ENCODE measurements at places on chromosomes 4 and X. TPM values are rescaled to one million over a fixed set of nuclear protein-coding genes. Genes with fewer than 3 reads are reported as not detected.

- no peaks in the 10 kb centered on the region for H3K4me1 ChIP-seq
- H3K27ac ChIP-seq = no peak overlapping the region
- peak; percentile 29 for DNase-seq
- no peaks in the 10 kb centered on the region for H3K27me3 ChIP-seq
- H3K4me3 ChIP-seq = no peak overlapping the region
Observed at GRCh38 chr4:149715822-149716585, 99.6 kb downstream of the IQCM start.

DNA sequence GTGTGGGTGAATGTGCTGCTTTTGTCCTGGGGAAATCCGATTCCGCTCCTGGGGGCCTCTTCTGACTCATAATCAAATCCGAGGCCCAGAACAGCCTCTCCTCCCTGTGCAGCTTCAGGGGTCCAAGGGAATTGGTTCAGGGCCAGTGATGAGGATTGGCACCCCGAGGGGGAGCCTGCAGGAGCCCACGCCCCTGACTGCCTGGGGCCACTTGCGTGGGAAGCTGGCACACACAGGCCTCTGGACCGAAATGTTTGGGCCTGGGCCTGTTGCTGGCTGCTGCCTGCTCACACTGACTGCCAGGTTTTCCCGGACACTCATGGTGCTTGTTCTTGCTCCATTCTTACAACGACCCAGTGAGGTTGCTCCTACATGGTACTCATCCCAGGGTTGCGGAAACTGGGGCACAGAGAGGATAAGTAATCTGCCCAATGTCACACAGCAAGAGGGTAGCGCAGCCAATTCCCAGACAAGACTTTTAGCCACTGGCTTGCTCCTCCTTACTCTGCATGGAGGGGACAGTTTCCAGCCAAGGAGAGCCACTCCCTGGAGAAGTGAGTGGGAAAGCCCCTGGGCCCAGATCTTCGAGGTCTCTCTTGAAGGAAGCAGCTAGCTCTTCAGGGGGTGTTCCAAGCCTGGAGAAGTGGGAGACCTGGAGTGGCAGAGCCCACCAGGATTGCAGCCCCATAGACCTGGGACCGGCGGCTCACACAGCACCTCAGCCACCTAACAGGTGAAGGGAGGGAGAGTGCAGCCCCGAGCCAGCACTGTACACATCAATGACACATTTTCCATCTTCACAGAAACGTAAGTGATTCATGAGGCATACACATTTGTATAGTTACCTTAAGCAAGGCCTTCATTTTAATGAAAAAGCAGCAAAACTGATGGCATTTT lies 20.3 kb downstream of the CFAP99 start:
- no peak for DNase-seq
- no peak overlapping the region for H3K4me3 ChIP-seq
- no peaks in the 10 kb centered on the region for H3K4me1 ChIP-seq
- no peak overlapping the region for H3K27ac ChIP-seq
- no peaks in the 10 kb centered on the region for H3K36me3 ChIP-seq

GRCh38 chr4:7382634-7383014 lies 52.1 kb downstream of the PSAPL1 start:
- H3K4me1 ChIP-seq = no peaks in the 10 kb centered on the region
- DNase-seq = peak; percentile 8
- H3K4me3 ChIP-seq = no peak overlapping the region

DNA sequence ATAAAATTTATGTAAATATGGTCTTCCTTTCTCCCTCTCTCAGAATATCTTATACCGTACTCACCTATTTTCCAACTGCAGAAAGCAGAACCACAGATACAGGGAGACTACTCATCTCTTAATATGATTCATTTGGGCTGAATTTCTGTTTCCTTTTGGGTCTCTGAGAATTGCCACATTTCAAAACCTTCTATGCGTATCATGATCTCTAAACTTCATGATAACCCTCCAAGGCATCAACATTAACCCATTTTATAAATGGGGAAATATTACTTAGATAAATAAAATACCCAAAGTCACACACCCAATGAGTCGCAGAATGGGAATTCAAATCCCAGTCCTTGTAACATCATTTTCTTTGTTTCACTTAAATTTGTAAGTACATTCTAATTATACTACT lies 16.6 kb upstream of the PRDM8 start:
- H3K4me1 ChIP-seq = no peaks in the 10 kb centered on the region
- H3K27me3 ChIP-seq = no peaks in the 10 kb centered on the region
- no peak overlapping the region for H3K4me3 ChIP-seq
- no peaks in the 10 kb centered on the region for H3K36me3 ChIP-seq
- no peak for DNase-seq

DNA sequence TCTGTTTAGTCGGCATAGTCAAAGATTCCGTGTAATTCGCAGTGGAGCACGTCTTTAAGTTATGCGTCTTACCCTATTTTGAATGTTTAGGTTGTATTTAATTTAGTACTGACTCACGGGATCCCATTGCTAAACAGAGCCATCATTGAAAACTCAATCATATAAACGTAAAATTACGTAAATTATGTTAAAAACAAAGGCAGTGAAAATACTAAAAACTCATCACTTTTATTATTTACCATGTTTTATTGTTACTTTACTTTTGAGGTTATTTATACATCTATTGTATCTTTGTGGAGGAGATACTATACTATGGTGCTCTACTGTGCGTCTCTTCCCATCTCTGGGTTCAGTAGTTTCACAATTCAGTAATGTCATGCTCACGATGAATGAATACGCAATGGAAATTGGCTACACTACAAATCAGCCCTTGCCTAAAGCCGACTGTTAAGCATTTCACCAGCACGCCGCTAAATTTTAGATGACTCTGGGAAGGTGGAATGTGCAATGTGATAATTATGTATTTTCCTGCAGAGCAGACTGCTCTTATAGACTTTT lies 944 bp downstream of the FUNDC2 start:
- no peak for DNase-seq
- H3K36me3 ChIP-seq = no peaks in the 10 kb centered on the region
- H3K27ac ChIP-seq = peak overlapping the region; percentile 69
- H3K27me3 ChIP-seq = no peaks in the 10 kb centered on the region
- H3K4me3 ChIP-seq = peak overlapping the region; percentile 49

- H3K4me1 ChIP-seq = no peaks in the 10 kb centered on the region
- H3K27ac ChIP-seq = no peak overlapping the region
- DNase-seq = no peak
- H3K27me3 ChIP-seq = no peaks in the 10 kb centered on the region
- no peak overlapping the region for H3K4me3 ChIP-seq
Observed at GRCh38 chr4:2689114-2689513, 67.0 kb downstream of the TNIP2 start.

GRCh38 chrX:27890611-27891010 lies 82.8 kb downstream of the MAGEB10 start:
- DNase-seq = no peak
- H3K4me3 ChIP-seq = no peak overlapping the region
- no peaks in the 10 kb centered on the region for H3K36me3 ChIP-seq

DNA sequence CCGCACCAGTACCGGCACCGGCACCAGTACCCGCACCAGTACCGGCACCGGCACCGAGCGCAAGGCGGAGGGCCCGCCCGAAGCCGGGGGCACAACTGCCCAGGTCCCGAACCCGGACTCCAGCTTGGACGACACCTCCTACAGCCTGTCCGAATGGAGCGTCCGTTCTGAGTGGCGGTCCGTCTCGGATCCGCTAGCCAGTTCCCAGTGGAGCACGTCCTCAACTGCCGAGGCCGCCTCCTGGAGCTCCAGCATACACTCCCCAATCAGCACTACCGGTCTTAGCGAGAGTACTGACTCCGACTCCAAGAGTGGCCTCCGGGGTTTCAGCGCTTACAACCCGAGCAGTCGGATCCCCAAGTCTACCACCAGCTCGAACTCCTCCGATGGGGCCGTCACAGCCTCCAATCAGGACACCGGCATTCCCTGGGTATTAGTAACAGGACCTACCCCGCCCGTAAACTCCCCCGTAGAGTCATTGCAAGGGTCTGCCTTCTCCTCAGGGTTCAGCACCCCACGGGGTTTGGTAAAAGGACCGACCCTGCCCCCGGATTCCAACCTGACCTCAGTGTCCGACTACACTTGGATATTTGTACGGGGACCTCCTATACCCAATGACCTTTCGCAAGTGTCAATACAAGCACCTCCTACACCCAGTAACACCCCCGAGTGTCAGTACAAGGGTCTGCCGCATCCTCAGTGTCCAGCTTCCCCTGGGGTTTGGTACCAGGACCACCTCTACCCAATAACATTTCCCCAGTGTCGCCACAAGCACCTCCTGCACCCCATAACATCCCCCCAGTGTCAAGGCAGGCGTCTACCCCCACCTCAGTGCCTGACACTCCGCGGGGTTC lies 721 bp upstream of the MAOA start:
- H3K27me3 ChIP-seq = no peaks in the 10 kb centered on the region
- peak; percentile 79 for DNase-seq
- no peaks in the 10 kb centered on the region for H3K36me3 ChIP-seq
- no peaks in the 10 kb centered on the region for H3K4me1 ChIP-seq
- no peak overlapping the region for H3K27ac ChIP-seq

DNA sequence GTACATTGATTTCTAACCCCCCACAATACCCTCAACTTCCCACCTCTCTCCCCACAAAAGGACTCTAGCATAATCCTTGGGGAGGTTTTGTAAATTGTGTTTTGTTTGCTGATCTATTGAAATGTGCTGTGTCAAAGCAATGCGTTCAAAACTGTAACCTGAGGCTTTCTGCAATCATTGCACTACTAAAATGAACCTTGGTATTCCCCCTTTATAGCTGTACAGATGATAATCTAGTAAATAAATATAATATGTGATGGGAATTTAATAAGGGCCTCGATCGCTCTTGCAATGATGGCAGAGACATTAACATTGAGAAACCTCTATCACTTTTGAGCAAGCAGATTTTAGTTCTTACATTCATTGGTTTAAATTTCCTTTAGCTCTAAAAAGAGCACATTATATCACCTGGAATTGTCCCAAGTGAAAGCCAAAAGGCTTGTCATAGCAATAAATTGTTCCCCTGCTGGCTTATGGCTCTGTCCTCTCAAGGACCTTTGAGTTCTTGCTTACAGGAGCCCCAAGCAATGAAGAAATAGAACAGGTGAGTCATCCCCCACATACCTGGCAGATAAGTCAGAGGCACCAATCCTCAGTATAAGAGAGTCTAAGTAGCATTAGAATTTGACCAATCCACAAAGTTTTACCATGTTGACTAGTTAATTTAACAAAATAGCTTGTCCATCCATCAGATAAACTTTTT lies 18.4 kb upstream of the ACE2 start:
- DNase-seq = no peak
- no peaks in the 10 kb centered on the region for H3K27me3 ChIP-seq
- H3K4me3 ChIP-seq = no peak overlapping the region
- H3K27ac ChIP-seq = no peak overlapping the region

GRCh38 chr4:98542011-98542410 lies 116.4 kb downstream of the TSPAN5 start:
- no peaks in the 10 kb centered on the region for H3K4me1 ChIP-seq
- H3K4me3 ChIP-seq = no peak overlapping the region
- no peaks in the 10 kb centered on the region for H3K27me3 ChIP-seq
- DNase-seq = no peak
- no peak overlapping the region for H3K27ac ChIP-seq

GRCh38 chrX:9871701-9872268 lies 85.6 kb downstream of the SHROOM2 start:
- no peak overlapping the region for H3K27ac ChIP-seq
- H3K27me3 ChIP-seq = no peaks in the 10 kb centered on the region
- no peaks in the 10 kb centered on the region for H3K4me1 ChIP-seq
- H3K4me3 ChIP-seq = no peak overlapping the region
- no peak for DNase-seq
- no peaks in the 10 kb centered on the region for H3K36me3 ChIP-seq

- no peak overlapping the region for H3K27ac ChIP-seq
- no peaks in the 10 kb centered on the region for H3K36me3 ChIP-seq
- DNase-seq = no peak
Observed at GRCh38 chr4:34293459-34293858, 1950.9 kb downstream of the ARAP2 start.

- no peak for DNase-seq
- H3K4me3 ChIP-seq = no peak overlapping the region
- no peak overlapping the region for H3K27ac ChIP-seq
- H3K4me1 ChIP-seq = no peaks in the 10 kb centered on the region
Observed at GRCh38 chr4:150402871-150403272, 179.1 kb upstream of the MAB21L2 start.

GRCh38 chr4:184215709-184216328 lies 1.9 kb downstream of the ENPP6 start:
- H3K36me3 ChIP-seq = no peaks in the 10 kb centered on the region
- no peaks in the 10 kb centered on the region for H3K27me3 ChIP-seq
- H3K4me1 ChIP-seq = no peaks in the 10 kb centered on the region
- no peak for DNase-seq

- no peak overlapping the region for H3K4me3 ChIP-seq
- no peak for DNase-seq
- H3K27me3 ChIP-seq = no peaks in the 10 kb centered on the region
Observed at GRCh38 chrX:55919367-55920221, 202.0 kb downstream of the RRAGB start.

GRCh38 chr4:114734594-114734993 lies 136.0 kb downstream of the UGT8 start:
- no peaks in the 10 kb centered on the region for H3K36me3 ChIP-seq
- DNase-seq = no peak
- no peaks in the 10 kb centered on the region for H3K4me1 ChIP-seq
- H3K27ac ChIP-seq = no peak overlapping the region
- no peak overlapping the region for H3K4me3 ChIP-seq
- H3K27me3 ChIP-seq = no peaks in the 10 kb centered on the region

The TRIM61 gene
- total RNA-seq = 0.81 TPM

The ZNF157 gene
- 0.13 TPM for total RNA-seq

The RAB9B gene
- total RNA-seq = 7.9 TPM

The GAGE12F gene
- not detected for total RNA-seq

The GAGE2A gene
- not detected for total RNA-seq

The MID1 gene
- total RNA-seq = 19.3 TPM

The DKK2 gene
- total RNA-seq = 2.5 TPM

The HS3ST1 gene
- 4.2 TPM for total RNA-seq
